ENCODE measurements at places on chromosomes 4 and X. TPM values are rescaled to one million over a fixed set of nuclear protein-coding genes. Genes with fewer than 3 reads are reported as not detected.
A peak's percentile ranks its signal among the peaks of the same experiment; 100 is the strongest.

The FMR1NB gene
- total RNA-seq: not detected

GRCh38 chr4:134551348-134551747, 349.8 kb upstream of the PABPC4L start:
- DNase-seq: no peak

- DNase-seq: peak; percentile 80
These were observed 39.9 kb downstream of the FAM149A start for GRCh38 chr4:186144198-186144945.

The SLC10A3 gene
- 11.1 TPM for total RNA-seq

- no peak for DNase-seq
These were observed 247.1 kb upstream of the ETNPPL start for GRCh38 chr4:109009909-109010308.
